MCF 10A (cell line): ENCODE measurements at places on chromosomes 1 and 21. TPM values are rescaled to one million over a fixed set of nuclear protein-coding genes. Genes with fewer than 3 reads are reported as not detected.
A peak's percentile ranks its signal among the peaks of the same experiment; 100 is the strongest.

DNA sequence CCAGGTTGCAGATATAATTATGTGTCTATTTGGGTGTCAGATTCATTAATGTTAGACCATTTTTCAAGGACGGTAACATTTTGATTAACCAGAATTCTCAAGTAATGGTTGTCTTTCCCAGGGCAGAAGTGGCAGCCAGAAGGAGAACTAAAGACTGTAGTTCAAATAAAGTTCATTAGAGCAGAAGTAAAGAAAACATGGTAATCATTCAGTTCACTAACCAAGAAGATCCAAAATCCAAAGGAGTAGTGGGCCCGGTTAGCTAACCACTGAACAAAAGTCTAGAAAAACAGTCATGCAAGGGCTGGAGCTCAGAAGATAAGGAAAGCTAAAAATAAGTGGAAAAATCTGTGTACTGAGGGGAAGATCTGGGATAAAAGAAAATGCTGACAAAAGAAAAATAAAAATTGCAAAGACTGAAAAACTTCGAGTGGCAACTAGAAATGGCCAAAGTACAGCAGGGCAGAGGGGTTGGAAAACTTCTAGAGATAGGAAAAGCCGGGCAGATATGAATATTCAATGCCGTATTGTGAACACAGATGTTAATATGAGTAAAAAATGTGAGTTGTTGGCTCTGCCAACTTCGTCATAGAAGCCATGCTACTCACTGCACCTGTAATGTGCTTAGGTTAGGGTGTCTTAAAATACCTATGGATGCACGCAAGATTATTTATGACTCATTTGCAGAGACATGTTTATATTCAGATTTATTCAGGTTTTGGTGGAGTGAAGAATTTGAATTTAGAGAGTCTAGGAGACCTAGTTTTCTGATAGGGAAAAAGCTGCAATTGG, 925.9 kb downstream of the LTN1 start:
- no peak overlapping the region for H3K27ac ChIP-seq
- no peak overlapping the region for H3K4me3 ChIP-seq
- peaks cover 9% of the 10 kb centered on the region for H3K4me1 ChIP-seq
- no peaks in the 10 kb centered on the region for H3K36me3 ChIP-seq
- no peaks in the 10 kb centered on the region for H3K27me3 ChIP-seq
- DNase-seq = no peak

DNA sequence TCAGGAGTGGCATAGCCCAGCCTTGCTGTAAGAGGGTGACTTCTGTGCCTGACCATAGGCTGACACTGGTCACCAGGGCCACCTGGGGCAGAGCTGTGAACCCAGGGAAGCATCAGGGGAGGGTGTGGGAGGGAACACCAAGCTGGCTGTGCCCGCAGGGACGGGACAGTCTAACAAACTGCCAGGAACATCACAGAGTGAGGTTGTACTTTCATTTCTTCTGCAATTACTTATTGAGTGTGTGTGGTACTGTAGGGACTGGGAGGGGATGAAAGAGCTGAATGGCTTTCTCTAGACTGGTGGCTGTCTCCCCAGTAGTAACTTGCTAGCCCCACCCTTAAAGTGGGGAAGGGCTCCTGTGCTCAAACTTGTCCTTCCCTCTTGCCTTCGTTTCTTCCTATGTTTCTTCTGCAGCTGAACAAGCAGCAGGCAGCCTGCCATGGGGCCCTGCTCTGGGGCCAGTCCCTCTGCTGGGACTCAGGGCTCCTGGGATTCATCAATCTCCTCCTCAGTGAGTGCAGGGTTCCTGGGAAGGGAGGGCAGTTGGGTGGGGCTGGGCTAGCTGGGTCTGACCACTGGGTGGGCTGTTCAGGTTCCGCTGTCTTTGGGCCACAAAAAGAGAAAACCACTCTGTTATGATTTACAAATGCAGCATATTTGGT, 39.7 kb upstream of the ETV3 start:
- H3K4me1 ChIP-seq = no peaks in the 10 kb centered on the region
- H3K27ac ChIP-seq = no peak overlapping the region
- H3K36me3 ChIP-seq = no peaks in the 10 kb centered on the region
- H3K4me3 ChIP-seq = no peak overlapping the region

- H3K4me3 ChIP-seq = no peak overlapping the region
- peaks cover 6% of the 10 kb centered on the region for H3K4me1 ChIP-seq
- H3K27me3 ChIP-seq = no peaks in the 10 kb centered on the region
- no peaks in the 10 kb centered on the region for H3K36me3 ChIP-seq
- DNase-seq = no peak
These were observed 107.2 kb downstream of the EDEM3 start for GRCh38 chr1:184647471-184647870.

DNA sequence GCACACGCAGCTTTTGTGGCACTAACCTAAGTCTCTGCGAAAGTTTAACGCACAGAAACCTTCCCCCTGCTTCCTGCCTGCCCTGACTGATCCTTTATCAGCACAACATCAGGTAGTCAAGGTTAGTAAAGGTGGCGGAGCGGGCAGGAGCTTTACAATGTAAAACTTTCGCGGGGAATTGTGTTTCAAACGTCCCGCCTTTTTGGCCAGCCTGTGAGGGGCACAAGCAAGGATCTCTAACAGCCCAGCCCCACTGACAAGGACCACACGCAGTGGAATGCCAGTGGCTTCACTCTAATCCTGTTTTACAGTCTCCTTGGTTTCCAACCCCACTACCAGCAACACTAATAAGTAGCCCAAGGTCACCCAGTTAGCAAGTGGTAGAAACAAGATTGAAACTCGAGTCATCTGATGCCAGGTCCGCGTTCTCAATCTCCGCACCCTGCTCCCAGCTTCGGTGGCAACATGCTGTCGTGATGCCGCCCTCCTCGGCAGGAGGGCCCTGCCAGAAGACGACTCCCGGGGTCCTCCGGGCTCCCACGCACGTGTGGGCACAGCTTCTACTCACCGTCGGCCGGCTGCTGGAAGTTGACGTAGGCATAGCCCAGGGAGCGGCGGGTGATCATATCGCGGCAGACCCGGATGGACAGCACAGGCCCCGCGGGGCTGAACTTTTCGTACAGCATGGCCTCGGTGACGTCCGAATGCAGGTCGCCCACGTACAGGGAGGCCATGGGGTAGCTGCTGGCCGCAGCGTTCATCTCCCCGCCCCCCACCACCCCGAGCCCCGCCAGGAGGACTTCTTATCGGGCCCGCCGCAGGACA, 1.2 kb downstream of the PABPC4 start:
- DNase-seq = peak; percentile 42
- H3K4me1 ChIP-seq = peaks cover 16% of the 10 kb centered on the region
- H3K27me3 ChIP-seq = no peaks in the 10 kb centered on the region
- H3K36me3 ChIP-seq = peaks cover 64% of the 10 kb centered on the region
- H3K27ac ChIP-seq = peak overlapping the region; percentile 88

DNA sequence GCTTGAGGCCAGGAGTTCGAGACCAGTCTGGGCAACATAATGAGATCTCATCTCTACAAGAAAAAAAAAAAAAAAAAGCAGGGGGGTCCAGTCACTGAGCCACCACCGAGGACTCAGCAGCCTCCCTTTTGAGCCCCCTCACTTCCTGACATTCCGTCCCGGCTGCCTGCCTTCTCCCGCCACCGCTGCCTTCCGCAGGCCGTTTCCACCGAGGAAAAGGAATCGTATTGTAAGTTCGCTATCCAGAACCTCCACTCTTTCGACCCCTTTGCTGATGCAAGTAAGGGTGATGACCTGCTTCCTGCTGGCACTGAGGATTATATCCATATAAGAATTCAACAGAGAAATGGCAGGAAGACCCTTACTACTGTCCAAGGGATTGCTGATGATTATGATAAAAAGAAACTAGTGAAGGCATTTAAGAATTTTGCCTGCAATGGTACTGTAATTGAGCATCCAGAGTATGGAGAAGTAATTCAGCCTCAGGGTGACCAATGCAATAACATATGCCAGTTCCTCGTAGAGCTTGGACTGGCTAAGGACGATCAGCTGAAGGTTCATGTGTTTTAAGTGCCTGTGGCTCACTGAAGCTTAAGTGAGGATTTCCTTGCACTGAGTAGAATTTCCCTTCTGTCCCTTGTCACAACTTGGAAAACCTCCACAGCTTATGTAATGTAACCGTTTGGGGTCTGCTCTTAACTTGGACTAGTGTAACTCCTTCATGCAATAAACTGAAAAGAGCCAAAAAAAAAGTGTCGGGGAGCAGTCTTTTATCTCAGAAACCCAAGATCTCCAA, 55.6 kb downstream of the GLUL start:
- no peak overlapping the region for H3K27ac ChIP-seq
- no peaks in the 10 kb centered on the region for H3K4me1 ChIP-seq
- no peaks in the 10 kb centered on the region for H3K27me3 ChIP-seq
- no peak for DNase-seq
- no peak overlapping the region for H3K4me3 ChIP-seq
- no peaks in the 10 kb centered on the region for H3K36me3 ChIP-seq

- H3K27ac ChIP-seq = no peak overlapping the region
- no peak for DNase-seq
- H3K4me1 ChIP-seq = peaks cover 48% of the 10 kb centered on the region
- H3K36me3 ChIP-seq = no peaks in the 10 kb centered on the region
These were observed 167.7 kb downstream of the TOMM20 start for GRCh38 chr1:234960722-234961455.

DNA sequence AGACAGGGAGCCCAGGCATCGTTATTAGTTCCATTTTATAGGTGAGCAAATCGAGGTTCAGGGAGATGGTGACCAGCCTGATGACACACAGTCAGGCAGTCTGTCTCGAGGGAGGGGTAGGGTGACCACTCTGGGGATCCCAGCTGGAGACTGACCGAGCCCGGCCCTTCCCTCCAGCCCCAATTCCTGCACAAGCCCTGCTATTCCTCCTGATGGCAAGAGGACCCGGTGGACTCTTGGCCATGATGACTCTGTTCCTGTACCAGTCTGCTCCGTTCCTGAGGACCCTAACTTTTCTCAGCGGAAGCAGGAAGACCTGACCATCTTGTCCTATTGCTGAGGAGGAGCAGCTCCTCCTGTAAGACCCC, 391 bp downstream of the AGT start:
- H3K36me3 ChIP-seq = no peaks in the 10 kb centered on the region
- H3K4me1 ChIP-seq = peaks cover 15% of the 10 kb centered on the region
- H3K27ac ChIP-seq = no peak overlapping the region
- no peak overlapping the region for H3K4me3 ChIP-seq

- no peaks in the 10 kb centered on the region for H3K27me3 ChIP-seq
- no peak overlapping the region for H3K27ac ChIP-seq
- DNase-seq = no peak
- peaks cover 50% of the 10 kb centered on the region for H3K4me1 ChIP-seq
- H3K36me3 ChIP-seq = no peaks in the 10 kb centered on the region
These were observed 11.5 kb downstream of the SLC9A1 start for GRCh38 chr1:27143401-27143800.

DNA sequence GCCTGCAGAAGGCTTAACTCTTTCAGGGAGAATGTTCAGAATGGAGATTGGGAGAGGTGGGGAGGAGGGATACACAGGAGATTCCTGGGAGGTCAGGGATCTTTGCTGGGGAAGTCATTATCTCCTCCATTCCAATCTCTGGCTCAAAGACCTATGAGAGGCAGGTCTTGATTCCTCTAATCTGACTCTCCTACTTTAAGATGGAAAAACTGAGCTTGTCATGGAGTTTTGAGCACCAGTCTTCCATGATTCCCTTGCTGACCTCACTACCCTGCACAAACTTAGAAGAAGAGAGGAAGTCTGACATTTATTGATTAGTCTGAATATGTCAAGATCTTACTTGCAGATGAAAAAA, 41.5 kb upstream of the SYNC start:
- no peak for DNase-seq
- H3K4me3 ChIP-seq = no peak overlapping the region
- H3K27ac ChIP-seq = peak overlapping the region; percentile 31
- H3K36me3 ChIP-seq = peaks cover 9% of the 10 kb centered on the region

- H3K4me1 ChIP-seq = peaks cover 9% of the 10 kb centered on the region
- no peaks in the 10 kb centered on the region for H3K27me3 ChIP-seq
- DNase-seq = no peak
These were observed 17.3 kb downstream of the SFPQ start for GRCh38 chr1:35175602-35176001.

- H3K27ac ChIP-seq = no peak overlapping the region
- H3K36me3 ChIP-seq = no peaks in the 10 kb centered on the region
- no peak overlapping the region for H3K4me3 ChIP-seq
- no peaks in the 10 kb centered on the region for H3K4me1 ChIP-seq
These were observed 600.6 kb upstream of the B3GALT2 start for GRCh38 chr1:193787061-193787460.

- no peak overlapping the region for H3K4me3 ChIP-seq
- no peak for DNase-seq
- no peak overlapping the region for H3K27ac ChIP-seq
- no peaks in the 10 kb centered on the region for H3K4me1 ChIP-seq
- H3K27me3 ChIP-seq = no peaks in the 10 kb centered on the region
These were observed 97.1 kb downstream of the HLX start for GRCh38 chr1:220976390-220976789.

DNA sequence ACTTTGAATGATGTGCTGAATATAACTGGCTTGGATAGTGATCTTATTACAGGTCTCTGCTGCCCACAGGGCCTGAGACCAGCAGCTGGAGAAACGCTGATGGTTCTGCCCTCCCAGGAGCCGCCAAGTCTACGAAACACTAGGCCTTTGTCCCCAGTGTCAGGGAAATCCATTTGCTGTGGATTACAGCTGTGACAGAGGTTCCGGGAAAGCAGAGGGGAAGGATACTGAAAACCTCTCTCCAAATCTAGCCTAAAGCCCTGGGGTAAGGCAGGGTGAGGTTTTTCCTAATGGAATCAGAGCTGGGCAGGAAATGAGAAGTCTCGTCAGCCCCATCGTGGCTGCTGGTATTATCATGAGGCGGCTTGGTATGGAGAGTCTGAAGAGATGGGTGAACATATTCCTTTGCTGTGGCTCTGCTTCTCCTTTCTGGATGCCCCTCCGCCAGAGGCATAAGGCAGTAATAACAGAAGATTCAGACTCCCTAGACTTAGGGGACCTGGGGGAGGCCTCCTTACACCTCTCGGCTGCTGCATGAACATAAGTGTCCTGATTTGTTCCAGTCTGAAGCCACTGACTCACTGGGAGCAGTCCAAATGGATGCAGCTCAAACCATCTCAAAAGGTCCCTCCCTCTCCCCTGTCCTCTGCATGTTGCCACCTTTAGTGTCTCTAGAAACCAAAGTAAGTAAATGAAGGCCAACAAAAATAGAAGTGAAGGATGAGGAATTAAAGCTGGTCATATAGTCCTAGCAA, 48.1 kb downstream of the PHC2 start:
- peaks cover 40% of the 10 kb centered on the region for H3K4me1 ChIP-seq
- H3K36me3 ChIP-seq = no peaks in the 10 kb centered on the region
- H3K4me3 ChIP-seq = no peak overlapping the region

GRCh38 chr1:26723013-26723991, 27.5 kb downstream of the ARID1A start:
- H3K4me1 ChIP-seq = peaks cover 48% of the 10 kb centered on the region
- no peaks in the 10 kb centered on the region for H3K27me3 ChIP-seq
- peak; percentile 96 for DNase-seq
- peak overlapping the region; percentile 78 for H3K27ac ChIP-seq
- peak overlapping the region; percentile 28 for H3K4me3 ChIP-seq
- H3K36me3 ChIP-seq = peaks cover 18% of the 10 kb centered on the region

The TP73 gene
- total RNA-seq = 0.37 and 0.82 TPM in 2 replicates

The ZSCAN20 gene
- 5.1 and 8.2 TPM in 2 replicates for total RNA-seq

The KCNE2 gene
- total RNA-seq = not detected in 2 replicates

The THEM5 gene
- not detected in 2 replicates for total RNA-seq

The SLC22A15 gene
- 32.4 and 33.5 TPM in 2 replicates for total RNA-seq

The FAM151A gene
- not detected in 2 replicates for total RNA-seq

The SYNC gene
- total RNA-seq = 1.1 and 1.9 TPM in 2 replicates

The KLF17 gene
- not detected in 2 replicates for total RNA-seq

The TTC39A gene
- total RNA-seq = 0.35 and 1.2 TPM in 2 replicates
